ENCODE measurements at places on chromosomes 1 and 21.

GRCh38 chr1:40877698-40878097 is 15.5 kb upstream of the CITED4 start:
- peak; percentile 58 for DNase-seq

GRCh38 chr1:86318436-86318835 is 77.7 kb downstream of the ODF2L start:
- DNase-seq = no peak

- DNase-seq = no peak
Measured at GRCh38 chr1:30474818-30475200, 248.6 kb downstream of the MATN1 start.

DNA sequence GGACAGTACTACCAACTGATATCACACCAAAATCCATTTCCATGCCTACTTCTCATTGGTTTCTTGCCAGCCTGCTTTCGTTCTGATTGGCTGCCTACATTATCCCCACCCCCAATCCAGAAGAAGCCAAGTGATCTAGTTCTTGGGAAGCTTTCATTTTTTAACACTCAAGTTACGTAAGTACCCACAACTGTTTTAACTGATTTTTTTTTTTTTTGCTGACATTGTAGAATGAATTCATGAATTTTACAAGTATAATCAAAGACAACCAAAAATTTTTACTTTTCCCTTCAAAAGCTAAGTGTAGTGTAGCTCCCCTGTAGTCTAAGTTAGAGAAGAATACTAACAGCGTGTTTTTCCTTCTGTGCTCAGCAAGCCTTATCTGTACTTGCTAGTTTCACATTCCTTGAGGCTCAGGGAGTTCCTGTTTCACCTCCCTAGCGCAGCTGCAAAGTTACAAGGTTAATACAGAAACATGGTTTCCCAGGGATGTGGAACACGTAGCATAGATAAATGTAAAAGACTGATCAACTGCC is at the start of gene SLC9C2:
Gene SLC9C2, minus strand, starts transcription at position 17 of the 536 bp plus-strand sequence. CDS start 1,296 bp downstream, outside the sequence.
- DNase-seq = peak; percentile 74

GRCh38 chr21:24011087-24011486 is 1596.2 kb downstream of the MRPL39 start:
- no peak for DNase-seq

DNA sequence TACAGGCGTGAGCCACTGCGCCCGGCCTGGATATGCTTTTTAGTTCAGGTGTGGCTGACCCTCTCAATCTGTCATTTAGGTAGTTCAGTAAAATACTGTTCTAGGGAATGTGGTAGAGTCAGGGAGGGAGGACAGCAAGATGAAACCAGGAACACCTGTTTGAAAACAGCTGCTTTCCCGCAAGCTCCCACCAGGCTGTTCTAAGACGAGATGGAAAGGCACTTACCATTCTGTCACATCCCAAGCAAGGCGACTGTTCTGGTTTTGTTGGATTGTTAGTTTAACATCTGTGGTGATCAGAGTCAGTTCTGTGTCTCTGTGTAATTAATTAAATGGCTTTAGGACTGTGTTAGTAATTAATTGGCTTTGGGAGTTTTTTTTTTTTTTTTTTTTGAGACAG is 2.9 kb downstream of the CHAF1B start:
- no peak for DNase-seq

DNA sequence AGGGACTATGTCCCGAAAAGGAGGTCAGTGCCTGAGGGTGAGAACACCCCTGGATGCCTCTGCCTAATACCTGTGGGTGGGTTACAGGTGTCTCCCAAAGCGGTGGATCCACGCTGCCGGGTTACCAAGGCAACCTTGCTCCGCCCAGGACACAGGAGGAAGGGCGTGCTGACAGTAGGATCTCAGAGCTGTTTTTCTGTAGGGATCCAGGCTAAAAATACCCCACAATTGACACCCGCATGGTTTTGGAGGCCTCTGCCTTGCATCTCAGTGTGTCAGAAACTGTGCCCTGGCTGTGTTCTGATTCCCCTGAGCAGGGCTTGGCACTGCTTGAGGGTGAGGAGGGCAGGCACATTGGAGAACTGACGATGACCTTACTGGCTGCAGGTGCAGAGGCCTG is 118.0 kb downstream of the IER5 start:
- DNase-seq = no peak

GRCh38 chr21:34353182-34353581 is 10.6 kb upstream of the KCNE2 start:
- no peak for DNase-seq

GRCh38 chr1:35605071-35605866 is 32.2 kb downstream of the TFAP2E start:
- DNase-seq = no peak

- no peak for DNase-seq
Measured at GRCh38 chr1:168734946-168735345, 5.9 kb upstream of the DPT start.

GRCh38 chr1:172824209-172824608 is 165.3 kb downstream of the FASLG start:
- no peak for DNase-seq

DNA sequence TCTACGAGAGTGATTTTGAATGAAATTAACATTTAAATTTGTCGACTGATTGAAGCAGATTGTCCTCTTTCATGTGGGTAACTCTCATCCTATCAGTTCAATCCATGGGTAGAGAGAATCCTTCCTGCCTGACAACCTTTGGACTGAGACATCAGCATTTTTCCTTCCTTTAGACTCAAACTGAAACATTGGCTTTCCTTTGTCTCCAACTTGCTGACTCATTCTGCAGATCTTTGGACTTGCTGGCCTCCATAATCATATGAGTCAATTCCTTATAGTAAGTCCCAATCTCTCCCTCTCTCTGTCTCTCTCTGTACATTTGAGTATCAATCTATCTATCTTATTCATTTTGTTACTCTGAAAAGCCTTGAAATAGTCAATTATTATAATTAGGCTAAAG is 416.7 kb downstream of the LRRIQ3 start:
- DNase-seq = no peak

DNA sequence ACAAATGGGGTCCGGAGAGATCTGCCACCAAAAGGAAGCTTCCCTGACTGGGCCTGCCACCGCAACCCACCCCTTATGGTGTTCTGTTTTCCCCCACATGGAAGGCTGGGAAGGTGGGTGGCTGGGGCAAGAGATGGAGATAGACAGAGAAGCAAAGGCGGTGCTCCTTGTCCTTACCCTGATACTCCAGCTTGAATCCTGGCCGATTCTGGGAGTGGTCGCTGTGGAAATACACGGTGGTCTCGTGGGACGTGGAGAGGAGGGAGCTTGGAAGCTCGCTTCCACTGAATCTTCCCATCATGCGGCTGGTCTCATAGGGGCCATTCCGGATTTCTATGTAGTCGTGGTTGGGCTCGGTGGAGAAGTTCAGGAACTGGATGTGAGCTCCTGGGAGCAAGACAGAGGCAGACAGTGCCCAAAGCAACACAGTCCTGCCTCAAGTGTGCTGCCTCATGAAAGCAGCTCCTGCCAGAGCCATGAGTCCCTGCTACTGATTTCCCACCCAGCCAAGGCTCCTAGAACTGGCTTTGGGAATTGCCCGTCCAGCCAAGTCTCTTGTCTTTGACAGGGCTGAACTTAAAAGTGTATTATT is 138.5 kb downstream of the ZSCAN20 start:
- no peak for DNase-seq

DNA sequence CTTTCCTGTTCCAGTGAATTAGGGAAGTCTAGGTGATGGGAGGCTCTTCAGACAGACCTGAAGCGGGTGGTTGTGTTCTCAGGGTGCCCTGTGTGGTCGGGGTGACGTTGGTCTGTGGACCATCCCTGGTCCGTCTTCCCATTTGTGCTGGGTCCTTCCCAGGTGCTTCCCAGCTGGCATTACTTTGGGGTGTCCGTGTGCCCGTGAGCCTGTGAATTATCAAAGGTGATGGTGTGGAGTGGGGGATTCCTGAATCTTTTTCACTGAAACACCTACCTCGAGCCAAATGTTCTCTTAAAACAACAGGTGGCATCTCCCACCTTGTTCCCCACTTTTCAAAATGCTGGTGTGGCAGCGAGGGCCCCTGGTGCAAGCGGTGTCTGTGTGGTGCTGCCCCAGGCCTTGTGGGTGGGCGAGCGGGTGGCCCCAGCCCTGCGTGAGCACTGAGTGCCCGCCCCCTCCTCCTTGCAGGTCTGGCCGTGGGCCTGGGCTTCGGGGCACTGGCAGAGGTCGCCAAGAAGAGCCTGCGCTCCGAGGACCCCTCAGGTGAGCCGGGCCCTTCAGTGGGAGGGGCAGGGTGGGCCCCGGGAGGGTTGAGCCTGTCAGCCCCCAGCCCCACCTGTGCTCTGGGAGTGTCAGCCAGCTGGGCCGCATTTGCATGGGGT is 37.0 kb downstream of the COQ8A start:
- no peak for DNase-seq

DNA sequence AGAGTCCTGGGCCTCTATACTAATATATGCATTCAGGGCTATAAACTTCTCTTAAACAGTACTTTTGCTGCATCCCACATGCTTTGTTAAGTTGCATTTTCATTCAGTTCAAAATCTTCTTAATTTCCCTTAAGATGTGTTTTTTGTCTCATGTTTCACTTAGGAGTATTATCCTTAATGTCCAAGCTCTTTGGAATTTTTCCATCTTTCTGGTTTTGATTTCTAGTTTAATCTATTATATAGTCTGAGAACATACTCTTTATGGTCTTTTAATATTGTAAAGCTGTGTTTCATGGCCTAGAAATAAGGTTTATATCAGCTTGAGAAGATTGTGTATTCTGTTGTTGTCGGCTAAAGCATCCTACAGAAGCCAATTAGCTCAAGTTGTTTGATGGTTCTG is 1041.8 kb downstream of the PLA2G4A start:
- DNase-seq = peak; percentile 42

DNA sequence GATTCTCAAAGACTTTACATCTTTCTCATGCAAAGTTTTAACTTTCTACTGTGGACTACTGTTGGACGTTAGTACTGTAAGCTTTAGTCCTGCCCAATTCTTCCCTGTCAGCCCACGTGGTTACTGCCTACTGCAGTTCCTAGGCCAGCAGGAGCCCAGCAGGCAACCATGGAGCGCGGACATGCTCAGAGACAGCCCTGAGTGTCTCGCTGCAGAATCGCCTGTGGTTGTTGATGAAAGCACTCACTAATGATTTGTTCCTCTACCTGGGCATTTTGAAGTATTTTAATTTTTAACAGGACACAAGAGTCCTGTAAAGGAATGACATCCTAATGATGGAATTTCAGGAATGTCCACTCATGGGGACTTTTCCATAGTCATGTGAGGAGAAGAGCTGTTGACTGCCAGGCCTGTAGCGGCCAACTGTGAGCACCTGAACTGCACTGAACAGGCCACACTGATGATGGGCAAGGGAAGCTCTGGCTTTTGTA is 44.1 kb downstream of the PGBD5 start:
- DNase-seq = no peak

- DNase-seq = no peak
Measured at GRCh38 chr1:86567878-86568277, 21.0 kb downstream of the CLCA4 start.

DNA sequence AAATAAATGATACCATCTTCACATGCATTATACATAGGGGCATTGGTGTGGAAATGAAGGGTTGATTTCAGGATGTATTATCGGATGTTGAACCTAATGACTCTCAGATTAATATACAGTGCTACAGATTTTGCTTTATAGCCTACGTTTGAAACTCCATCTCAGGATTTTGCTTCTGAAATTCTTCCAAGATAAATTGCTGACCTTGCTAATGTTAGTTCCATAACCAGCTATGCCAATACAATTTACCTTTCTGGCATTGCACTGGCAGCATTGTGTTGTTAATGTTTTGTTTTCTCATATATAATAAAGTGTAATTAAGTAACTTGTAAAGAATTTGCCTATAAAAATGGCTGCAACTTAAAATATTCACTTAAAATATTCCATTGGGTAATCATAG is 350.1 kb downstream of the CHRM3 start:
- DNase-seq = no peak

GRCh38 chr21:46226920-46227599 is 1.5 kb downstream of the LSS start:
- peak; percentile 29 for DNase-seq

DNA sequence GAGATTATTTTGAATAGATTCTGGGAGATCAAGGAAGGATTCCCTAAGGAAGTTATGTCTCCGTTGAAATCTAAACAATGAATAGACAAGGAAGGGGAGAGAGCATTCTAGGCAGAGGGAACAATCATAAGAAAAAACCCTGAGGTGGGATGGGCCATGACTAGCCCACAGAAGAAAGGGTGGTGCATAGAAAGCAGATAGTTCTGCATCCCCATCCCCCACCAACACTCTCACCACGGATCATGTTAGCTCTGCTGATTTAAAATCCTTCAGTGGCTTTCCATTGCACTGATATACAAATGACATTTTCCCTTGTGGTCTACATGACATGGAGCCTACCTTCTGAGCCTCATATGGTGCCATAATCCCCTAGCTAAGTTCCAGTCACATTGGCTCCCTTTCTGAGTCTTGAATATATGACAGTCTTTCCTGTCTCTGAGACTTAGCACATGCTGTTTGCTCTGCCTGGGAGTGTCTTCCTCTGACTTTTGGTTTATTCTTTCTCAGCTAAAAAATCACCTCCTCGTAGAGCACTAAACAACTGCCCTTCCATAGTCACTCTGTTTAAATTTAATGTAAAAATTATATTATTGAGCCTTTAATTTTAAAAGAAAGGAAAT is 15.2 kb downstream of the SCMH1 start:
- DNase-seq = no peak

- no peak for DNase-seq
Measured at GRCh38 chr1:181081395-181081794, 7.1 kb upstream of the IER5 start.

DNA sequence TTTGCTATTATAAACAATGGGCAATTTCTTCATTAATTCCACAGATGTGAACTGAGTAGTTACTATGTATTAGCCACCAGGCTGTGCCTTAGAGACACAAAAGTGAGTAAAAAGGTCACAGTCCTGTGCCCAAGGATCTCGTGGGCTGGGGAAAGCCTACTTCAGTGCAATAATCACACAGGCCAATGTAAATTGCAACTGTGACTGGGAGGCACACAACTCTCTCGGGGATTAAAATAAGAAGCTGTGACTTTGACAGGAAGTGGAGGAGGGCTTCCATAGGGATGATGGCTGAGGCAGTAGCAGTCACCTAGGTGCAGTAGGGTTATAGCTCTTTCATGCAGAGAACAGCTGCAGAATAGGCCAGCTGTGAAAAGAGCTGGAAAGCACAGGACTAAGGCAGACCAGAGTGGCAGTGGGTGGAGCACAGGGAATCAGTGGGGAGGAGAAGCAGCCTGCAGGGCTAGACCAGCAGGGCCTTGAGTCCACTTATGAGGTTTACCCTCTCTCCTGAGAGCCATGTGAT is 121.9 kb downstream of the MAB21L3 start:
- DNase-seq = no peak

GRCh38 chr1:24018611-24019580 is 38.8 kb upstream of the SRSF10 start:
- DNase-seq = peak; percentile 98

DNA sequence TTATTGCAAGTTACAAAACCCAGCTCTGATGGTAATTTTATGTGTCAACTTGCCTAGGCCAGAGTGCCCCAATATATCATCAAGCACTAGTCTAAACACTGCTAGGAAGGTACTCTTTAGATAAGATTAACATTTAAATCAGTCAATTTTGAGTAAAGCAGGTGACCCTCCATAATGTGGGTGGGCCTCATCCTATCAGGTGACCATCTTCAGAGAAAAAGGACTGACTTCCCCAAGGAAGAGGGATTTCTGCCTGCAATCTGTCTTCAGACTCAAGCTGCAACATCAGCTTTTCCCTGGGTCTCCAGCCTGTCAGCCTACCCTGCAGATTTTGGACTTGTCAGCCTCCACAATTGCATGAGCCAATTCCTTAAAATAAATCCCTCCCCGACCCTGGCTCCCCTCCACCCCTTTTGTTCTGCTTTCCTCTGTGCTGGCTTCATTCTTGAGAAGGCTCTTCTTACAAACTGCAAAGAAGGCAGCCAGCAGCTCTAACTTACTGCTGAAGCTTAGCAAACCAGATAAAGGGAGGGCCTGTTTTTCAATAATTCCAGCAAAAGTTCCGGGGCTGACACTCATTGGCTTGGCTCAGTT is 56.4 kb upstream of the RUNX3 start:
- peak; percentile 57 for DNase-seq

Measured in umbilical cord (tissue), 2 donors.